ENCODE measurements at places on chromosomes 1 and 21.

DNA sequence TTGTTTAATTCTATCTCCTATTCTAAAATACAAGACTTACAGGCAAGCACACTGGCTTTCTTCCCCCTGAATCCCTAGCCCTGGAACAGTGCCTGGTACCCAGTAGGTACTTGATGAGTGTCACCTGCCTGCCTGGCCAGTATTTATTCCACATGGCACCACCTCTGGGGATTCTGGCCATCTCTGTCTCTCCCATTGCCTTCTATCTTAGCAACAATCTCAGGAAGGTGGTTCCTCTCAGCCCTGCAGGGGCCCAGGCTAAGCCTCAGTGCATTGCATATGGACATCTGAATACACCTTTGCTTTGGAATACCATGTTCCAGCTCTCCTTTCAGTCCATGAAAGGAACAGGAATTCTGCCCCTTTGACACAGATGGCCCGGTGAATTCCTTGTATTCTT, 81.0 kb downstream of the HIVEP3 start:
- no peak overlapping the region for H3K27ac ChIP-seq
- H3K4me1 ChIP-seq, result peaks cover 9% of the 10 kb centered on the region
- no peak overlapping the region for H3K4me3 ChIP-seq
- H3K27me3 ChIP-seq, result no peaks in the 10 kb centered on the region
- H3K36me3 ChIP-seq, result no peaks in the 10 kb centered on the region

DNA sequence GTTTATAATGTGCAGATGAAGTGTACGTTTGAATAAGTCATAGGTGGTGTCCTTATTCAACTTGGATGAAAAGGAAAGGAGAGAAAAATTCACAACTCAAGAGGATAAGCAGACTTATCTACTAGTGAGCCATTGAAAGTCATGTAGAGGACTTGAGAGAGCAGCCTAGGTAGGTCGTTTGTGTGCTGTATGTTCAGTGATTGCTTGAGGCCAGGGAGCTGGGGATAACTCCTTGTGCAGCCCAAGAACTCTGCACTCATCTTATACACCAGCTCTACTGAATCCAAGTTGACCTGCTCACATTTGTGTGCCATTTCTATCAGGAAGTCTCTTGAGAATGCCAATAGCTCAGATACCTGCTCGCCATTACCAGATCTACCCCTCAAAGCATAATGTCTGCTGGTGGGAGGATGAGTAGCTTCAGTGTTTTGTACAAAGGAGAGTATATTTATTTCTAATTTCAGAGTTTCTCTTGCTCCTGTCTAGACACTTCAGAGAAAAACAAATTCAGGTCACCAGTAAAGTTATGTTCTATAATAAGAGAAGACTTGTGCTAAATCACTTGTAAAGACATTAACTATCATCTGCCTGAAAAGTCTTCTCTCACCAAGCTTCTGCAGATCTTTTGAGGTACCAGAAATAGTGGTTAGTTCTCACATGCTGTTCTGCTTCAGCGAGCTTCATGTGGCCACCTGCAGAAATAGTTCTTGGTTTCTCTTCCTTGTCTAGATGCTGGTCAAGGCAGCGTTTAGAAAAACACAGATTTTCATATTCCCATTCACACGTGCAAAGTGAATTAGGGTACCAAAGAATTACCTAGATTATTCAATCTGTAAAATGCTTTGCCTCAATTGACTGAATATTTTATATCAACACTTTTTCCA, 10.8 kb downstream of the S1PR1 start:
- peaks cover 22% of the 10 kb centered on the region for H3K36me3 ChIP-seq
- no peak for DNase-seq
- peak overlapping the region; percentile 1 for H3K4me3 ChIP-seq

- H3K27me3 ChIP-seq, result no peaks in the 10 kb centered on the region
- no peak overlapping the region for H3K4me3 ChIP-seq
- H3K36me3 ChIP-seq, result no peaks in the 10 kb centered on the region
- peaks cover 10% of the 10 kb centered on the region for H3K4me1 ChIP-seq
- H3K27ac ChIP-seq, result peak overlapping the region; percentile 20
These were observed 30.3 kb upstream of the CLIC4 start for GRCh38 chr1:24714859-24715520.

DNA sequence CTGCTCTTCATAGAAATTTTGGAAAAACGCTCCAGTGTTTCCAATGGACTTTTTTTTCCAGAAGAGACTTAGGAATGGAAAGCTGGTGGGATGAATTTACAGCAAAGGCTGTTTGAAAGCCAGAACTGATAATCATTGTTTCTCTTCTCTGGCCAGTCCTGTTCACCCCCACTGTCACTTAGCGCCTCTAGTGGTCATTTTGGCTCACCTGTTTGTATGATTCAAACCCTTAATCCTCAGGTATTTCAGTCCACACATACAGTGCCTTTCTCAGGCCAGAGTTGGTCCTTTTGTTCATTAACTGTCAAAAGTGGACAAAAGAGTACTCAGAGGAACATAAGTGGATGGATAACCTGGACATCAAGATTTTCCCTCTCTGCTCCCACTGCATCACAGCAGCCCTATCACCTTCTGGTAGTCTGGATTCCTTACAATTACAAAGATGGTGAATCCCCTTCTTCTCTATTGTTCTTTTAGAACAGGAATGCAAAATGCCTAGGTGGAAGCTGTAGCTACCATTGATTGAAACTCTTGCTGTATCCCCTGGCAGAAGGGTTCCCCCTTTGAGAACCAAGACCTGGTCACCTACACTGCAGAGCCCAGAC, 177.6 kb upstream of the OLFM3 start:
- no peak overlapping the region for H3K27ac ChIP-seq
- H3K27me3 ChIP-seq, result no peaks in the 10 kb centered on the region
- peak; percentile 16 for DNase-seq

- peaks cover 8% of the 10 kb centered on the region for H3K27me3 ChIP-seq
- no peak overlapping the region for H3K4me3 ChIP-seq
- DNase-seq, result no peak
- H3K36me3 ChIP-seq, result no peaks in the 10 kb centered on the region
- peaks cover 15% of the 10 kb centered on the region for H3K4me1 ChIP-seq
- H3K27ac ChIP-seq, result no peak overlapping the region
These were observed 113.9 kb downstream of the ADSS2 start for GRCh38 chr1:244337839-244338238.

GRCh38 chr1:159841749-159842148, 15.1 kb downstream of the SLAMF8 start:
- H3K27ac ChIP-seq, result no peak overlapping the region
- H3K36me3 ChIP-seq, result peaks cover 3% of the 10 kb centered on the region
- H3K27me3 ChIP-seq, result no peaks in the 10 kb centered on the region
- H3K4me1 ChIP-seq, result peaks cover 7% of the 10 kb centered on the region

- no peak overlapping the region for H3K4me3 ChIP-seq
- no peak overlapping the region for H3K27ac ChIP-seq
- H3K27me3 ChIP-seq, result no peaks in the 10 kb centered on the region
- H3K4me1 ChIP-seq, result no peaks in the 10 kb centered on the region
- H3K36me3 ChIP-seq, result peaks cover 22% of the 10 kb centered on the region
These were observed 58.1 kb upstream of the C1orf146 start for GRCh38 chr1:92159593-92159992.

- no peak overlapping the region for H3K4me3 ChIP-seq
- H3K36me3 ChIP-seq, result no peaks in the 10 kb centered on the region
- no peak for DNase-seq
- no peak overlapping the region for H3K27ac ChIP-seq
- peaks cover 40% of the 10 kb centered on the region for H3K27me3 ChIP-seq
These were observed 381.6 kb downstream of the SIPA1L2 start for GRCh38 chr1:232248276-232248820.

- H3K36me3 ChIP-seq, result peaks cover 4% of the 10 kb centered on the region
- peaks cover 44% of the 10 kb centered on the region for H3K4me1 ChIP-seq
- DNase-seq, result peak; percentile 92
- H3K27ac ChIP-seq, result peak overlapping the region; percentile 78
These were observed 3.1 kb upstream of the SELENON start for GRCh38 chr1:25796811-25797458.

GRCh38 chr21:30831194-30831765, 1.7 kb upstream of the KRTAP7-1 start:
- no peak overlapping the region for H3K4me3 ChIP-seq
- no peaks in the 10 kb centered on the region for H3K4me1 ChIP-seq
- no peaks in the 10 kb centered on the region for H3K36me3 ChIP-seq
- peaks cover 10% of the 10 kb centered on the region for H3K27me3 ChIP-seq
- peak; percentile 65 for DNase-seq
- H3K27ac ChIP-seq, result no peak overlapping the region

DNA sequence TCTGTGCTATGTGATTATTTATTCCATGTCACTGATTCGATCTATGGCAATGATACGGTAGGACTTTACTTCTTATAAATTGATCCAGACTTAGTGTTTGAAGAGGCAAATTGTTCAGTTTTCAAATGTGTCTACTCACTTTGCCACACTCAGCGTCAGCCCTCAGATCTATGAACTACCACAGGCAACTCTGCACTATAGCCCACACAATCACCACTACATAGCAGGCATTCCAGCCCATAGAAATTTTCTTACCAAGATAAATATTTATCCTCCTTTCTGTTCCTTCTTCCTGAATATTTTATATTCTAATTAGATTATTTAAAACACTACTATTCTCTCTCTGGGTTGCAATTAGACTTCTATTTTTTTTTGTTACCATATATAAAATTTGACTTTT, 776.1 kb downstream of the BRINP3 start:
- no peak overlapping the region for H3K4me3 ChIP-seq
- no peaks in the 10 kb centered on the region for H3K27me3 ChIP-seq
- no peaks in the 10 kb centered on the region for H3K36me3 ChIP-seq
- no peaks in the 10 kb centered on the region for H3K4me1 ChIP-seq

- DNase-seq, result no peak
- H3K4me1 ChIP-seq, result peaks cover 8% of the 10 kb centered on the region
- no peaks in the 10 kb centered on the region for H3K36me3 ChIP-seq
- H3K4me3 ChIP-seq, result peak overlapping the region; percentile 75
- H3K27ac ChIP-seq, result no peak overlapping the region
These were observed 1.4 kb downstream of the ZBTB8A start for GRCh38 chr1:32540605-32541004.

DNA sequence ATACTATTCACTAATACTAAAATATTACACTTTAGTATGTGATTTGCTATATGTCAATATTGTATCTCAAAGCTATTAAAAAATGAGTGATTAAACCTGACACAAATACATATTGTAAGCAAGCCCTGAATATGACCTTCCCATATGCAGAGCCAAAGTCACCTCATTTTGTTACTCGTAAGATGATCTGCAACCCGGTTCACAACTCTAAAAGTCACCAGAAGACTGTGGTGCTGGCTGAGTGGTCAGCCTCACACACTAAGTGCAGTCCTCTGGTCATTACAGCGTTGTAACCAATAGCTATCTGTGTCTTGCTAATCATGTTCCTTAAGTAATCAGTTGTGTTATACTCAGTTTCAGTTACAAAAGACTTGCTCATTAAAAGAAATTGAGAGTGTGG, 197.5 kb upstream of the L1TD1 start:
- no peaks in the 10 kb centered on the region for H3K27me3 ChIP-seq
- no peak overlapping the region for H3K27ac ChIP-seq
- H3K4me3 ChIP-seq, result no peak overlapping the region
- peaks cover 13% of the 10 kb centered on the region for H3K36me3 ChIP-seq
- DNase-seq, result no peak
- no peaks in the 10 kb centered on the region for H3K4me1 ChIP-seq
